ENCODE measurements at places on chromosomes 4 and X.

- DNase-seq = no peak
These were observed 84.4 kb upstream of the PHOX2B start for GRCh38 chr4:41832961-41833360.

DNA sequence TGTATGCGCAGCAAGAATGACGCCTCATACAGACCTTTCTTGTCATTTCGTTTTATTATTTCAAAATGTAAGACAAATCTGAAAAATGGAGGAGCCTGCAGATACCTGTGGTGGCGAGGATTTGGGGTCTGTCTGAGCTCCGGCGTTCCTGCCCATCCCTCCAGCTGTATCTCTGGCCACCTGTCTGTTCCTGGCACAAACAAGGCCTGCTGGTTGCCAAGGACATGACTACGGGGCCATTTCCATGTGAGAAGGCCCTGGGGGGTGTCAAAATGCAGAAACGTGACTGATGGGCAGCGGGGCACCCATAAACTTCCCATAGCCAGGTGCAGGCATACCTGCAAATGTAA, 591 bp upstream of the TSPAN7 start:
- DNase-seq = no peak

GRCh38 chr4:77703666-77704065, 98.0 kb downstream of the CXCL13 start:
- no peak for DNase-seq

- no peak for DNase-seq
These were observed 34.0 kb upstream of the NR0B1 start for GRCh38 chrX:30343206-30343605.

GRCh38 chr4:142846108-142846728, at the start of gene INPP4B:
TSS of gene INPP4B (minus strand) at chr4:142846301.
- DNase-seq = no peak

GRCh38 chr4:89784686-89785231, 52.2 kb downstream of the SNCA start:
- no peak for DNase-seq

DNA sequence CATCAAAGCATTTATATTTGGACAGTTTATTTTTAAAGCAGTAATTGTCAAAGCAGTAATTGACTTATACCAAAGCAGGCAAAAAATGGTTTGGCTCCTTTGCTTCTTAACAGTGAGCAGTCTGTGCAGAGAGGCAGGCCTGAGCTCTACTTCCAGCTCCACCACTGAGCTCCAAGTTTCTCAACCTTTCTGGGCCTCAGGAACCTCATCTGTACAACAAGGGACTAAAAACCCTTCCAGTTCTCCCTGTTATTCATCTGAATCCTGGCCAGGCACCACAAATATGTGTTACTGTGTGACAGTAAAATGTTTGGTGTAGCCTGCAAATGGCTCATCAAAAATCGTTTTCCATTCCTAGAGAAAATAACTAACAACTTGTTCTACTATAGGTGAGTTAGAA, 88.7 kb upstream of the TTC29 start:
- DNase-seq = no peak

- no peak for DNase-seq
These were observed 117.3 kb downstream of the ENPP6 start for GRCh38 chr4:184100297-184100885.

DNA sequence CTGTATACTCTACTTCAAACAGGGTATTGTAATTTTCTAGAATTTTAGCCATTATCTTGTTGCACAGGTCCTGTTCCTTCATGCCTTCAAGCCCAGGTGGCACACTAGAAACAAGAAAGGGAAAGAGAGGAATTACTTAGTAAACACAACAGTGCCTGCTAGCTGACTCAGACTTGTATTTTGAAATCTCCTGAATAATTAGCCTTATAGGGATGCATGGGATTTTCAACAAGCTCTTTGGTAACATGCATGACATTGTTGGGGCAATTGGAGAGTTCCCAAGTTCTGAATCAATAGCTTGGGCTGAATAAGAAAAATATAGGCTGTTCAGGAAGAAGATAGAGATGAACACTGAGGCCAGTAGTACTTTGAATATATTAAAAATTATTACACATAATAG, 118.8 kb downstream of the FAM13A start:
- no peak for DNase-seq

- DNase-seq = no peak
These were observed 12.2 kb downstream of the ITIH6 start for GRCh38 chrX:54785901-54786300.

DNA sequence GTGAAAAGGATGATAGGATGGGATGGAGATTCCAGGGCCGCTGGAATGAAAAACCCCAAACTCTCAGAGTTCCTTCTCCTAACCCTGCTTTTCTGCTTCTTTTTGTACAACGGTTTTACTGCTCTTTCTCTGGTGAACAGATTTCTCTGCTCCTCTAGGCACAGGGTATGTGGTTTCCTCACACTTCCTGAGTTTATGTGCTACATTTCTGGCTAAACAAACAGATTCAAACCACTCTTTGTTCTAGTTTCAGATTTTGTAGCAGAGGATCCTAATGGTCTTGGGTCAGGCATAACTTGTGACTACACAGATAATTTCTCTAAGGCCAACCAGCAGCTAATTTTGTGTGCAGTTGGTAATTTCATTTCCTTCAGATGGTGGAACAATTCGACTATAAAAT, 52.6 kb downstream of the OSTC start:
- DNase-seq = no peak

GRCh38 chrX:338836-339400, 20.3 kb upstream of the GTPBP6 start:
- DNase-seq = no peak

DNA sequence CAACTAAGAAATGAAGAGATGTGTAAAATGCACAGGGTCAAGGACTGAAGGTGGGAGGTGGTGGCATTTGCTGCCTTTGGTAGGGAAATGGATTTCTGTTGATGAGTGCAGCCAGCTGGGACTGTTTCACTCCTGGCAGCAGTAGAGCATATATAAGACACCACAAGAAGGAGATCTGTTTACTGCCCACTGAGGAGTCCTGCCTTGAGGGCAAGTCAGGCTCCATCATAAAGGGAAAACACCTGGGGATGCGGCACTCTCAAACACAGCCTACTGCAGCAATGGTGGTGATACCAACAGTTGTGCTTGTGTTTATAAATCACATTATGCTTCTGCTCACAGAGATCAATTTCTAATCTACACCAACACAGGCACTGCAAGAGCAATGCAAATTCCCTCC, 222.1 kb downstream of the TACR3 start:
- DNase-seq = no peak

DNA sequence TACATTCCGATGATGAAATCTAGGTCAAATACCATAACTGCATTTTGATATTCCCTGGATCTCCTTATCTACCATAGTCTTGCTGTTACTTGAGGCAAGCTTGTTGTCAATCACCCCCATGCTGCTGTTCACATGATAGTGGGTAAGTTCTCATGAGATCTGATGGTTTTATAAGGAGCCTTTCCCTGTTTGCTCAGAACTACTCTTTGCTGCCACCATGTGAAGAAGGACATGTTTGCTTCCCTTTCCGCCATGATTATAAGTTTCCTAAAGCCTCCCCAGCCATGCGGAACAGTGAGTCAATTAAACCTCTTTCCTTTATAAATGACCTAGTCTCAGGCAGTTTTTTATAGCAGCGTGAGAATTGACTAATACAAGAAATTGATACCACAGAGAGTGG, 432.0 kb downstream of the GLUD2 start:
- no peak for DNase-seq

GRCh38 chrX:16239211-16239610, 71.9 kb downstream of the MAGEB17 start:
- no peak for DNase-seq

DNA sequence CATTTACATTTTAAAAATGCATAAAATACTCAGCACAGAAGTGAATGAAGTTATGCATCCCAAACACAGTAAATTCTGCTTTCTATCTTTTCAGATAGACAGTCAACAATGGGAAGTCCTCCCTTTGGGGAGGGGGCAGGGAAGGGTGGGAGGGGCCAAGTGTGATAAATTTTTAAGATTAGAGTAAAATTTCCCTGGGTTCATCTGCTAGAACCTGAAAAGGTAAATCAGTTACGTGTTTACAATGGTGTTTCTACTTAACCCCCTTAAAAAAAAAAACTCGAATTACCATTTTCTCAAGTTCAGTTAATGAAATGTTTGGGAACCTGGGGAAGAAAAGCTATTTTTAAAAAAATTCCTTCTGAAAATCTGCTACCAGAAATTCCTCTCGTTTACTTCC, 9.1 kb downstream of the PITX2 start:
- DNase-seq = no peak

DNA sequence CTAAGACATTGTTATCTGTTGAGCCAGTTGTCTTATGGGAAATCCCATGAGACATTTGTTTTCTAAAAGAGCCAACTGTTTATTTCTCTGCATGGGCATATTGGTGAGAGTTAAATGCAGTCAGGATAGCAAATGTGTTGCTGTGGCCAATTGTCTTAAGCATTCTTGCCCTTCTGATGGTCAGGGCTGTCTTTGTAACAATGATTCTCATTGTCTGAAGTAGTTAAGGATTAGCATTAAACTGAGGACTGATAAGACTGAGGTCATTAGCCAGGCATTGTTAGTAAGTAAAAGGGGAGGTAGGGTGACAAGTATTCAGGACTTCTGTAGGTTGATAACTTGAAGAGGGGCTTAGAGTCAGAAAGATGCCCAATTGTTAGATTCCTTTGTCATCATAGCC, 11.2 kb upstream of the MORF4L2 start:
- no peak for DNase-seq

DNA sequence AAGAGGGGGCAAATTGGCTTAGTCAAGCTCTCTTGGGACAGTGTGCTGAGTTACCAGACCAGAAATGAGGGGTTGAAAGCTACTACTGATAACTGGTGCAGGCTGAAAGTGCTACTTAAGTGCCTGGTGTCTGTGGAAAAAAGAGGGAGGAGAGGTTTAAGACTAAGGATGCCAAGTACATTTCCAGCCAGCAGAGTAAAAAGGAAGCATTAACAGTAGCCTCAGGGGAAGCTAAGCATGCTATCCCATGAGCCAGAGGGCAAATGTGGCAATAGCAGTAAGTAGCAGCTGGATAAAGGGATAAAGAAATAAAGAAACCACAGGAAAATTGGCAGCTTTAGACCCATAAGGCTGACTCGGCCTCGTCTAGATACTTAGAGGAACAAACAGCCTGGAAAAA, 196.3 kb upstream of the MAB21L2 start:
- DNase-seq = no peak

- DNase-seq = no peak
These were observed 45.0 kb downstream of the PIR start for GRCh38 chrX:15448010-15448639.

GRCh38 chr4:4759883-4760282, 99.6 kb upstream of the MSX1 start:
- no peak for DNase-seq

All from SHP77 treated with DMSO at 0.1 percent for 48 hours (cell line).